ENCODE measurements at places on chromosomes 3 and 15. TPM values are rescaled to one million over a fixed set of nuclear protein-coding genes. Genes with fewer than 3 reads are reported as not detected.

ARL14 gene
- total RNA-seq: not detected

CASR gene
- not detected for total RNA-seq

TMEM212 gene
- not detected for total RNA-seq

GOLGA8J gene
- not detected for total RNA-seq

OIP5 gene
- 2.5 TPM for total RNA-seq

POPDC2 gene
- total RNA-seq: 1.3 TPM

IL5RA gene
- total RNA-seq: not detected

MKRN2 gene
- 38.7 TPM for total RNA-seq

NRROS gene
- 16.4 TPM for total RNA-seq

USP50 gene
- total RNA-seq: not detected

HTR3D gene
- total RNA-seq: not detected

SH3BP5 gene
- 204 TPM for total RNA-seq

Data from glomerular endothelial cell (primary cell).